Right ventricle myocardium inferior (tissue), 1 donor: ENCODE measurements at places on chromosomes 6 and 20.

- no peak for DNase-seq
Observed at GRCh38 chr20:56454754-56455153, 13.7 kb upstream of the RTF2 start.

- DNase-seq: peak; percentile 79
Observed at GRCh38 chr20:63351811-63352591, 9.1 kb downstream of the CHRNA4 start.

DNA sequence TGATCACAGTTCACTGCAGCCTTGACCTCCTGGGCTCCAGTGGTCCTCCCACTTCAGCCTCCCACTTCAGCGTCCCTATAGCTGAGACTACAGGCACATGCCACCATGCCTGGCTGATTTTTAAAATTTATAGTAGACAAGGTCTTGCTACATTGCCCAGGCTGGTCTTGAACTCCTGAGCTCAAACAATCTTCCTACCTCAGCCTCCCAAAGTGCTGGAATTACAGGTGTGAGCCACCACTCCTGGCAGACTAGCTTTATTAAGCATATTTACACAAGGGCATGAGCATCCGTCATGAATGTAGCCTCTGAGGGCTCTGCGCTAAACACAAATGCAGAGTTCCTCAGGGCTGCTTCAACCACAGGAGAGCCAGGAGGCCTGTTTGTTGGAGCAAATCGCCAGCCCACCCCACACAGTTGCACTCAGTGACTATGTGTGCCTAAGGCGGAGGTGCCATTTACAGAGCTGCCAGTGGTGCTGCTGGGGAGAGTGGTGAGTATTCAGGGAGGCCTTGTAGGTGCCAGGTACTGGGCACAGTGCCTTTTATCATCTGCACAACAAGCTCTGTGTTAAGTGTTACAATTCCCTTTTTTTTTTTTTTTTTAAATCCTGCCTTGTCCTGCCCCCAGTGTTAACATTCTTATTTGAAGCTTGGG lies 78.2 kb downstream of the PSMG4 start:
- DNase-seq: no peak

DNA sequence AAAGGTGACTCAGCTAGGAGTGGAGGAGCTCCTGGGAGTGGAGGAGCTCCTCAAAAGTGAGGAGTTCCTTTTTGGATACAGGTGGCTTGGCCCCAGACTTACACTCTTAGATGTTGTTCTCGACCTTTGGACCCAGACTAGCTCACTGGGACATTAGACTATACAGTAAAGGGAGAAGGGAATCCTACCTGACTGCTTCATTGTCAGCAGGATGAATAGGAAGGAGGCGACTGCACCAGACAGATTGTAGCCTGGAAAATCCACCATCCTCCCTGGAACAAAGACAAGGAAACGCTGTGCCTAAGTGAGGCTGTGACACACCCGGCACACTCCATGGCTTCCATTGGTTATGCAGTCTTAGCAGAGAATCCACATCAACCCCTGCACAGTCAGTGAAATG lies at the start of gene BTNL2:
Gene BTNL2 (minus strand): TSS at position 325 of the 400 bp plus-strand sequence. CDS start 58 bp downstream, at position 267.
- DNase-seq: no peak

DNA sequence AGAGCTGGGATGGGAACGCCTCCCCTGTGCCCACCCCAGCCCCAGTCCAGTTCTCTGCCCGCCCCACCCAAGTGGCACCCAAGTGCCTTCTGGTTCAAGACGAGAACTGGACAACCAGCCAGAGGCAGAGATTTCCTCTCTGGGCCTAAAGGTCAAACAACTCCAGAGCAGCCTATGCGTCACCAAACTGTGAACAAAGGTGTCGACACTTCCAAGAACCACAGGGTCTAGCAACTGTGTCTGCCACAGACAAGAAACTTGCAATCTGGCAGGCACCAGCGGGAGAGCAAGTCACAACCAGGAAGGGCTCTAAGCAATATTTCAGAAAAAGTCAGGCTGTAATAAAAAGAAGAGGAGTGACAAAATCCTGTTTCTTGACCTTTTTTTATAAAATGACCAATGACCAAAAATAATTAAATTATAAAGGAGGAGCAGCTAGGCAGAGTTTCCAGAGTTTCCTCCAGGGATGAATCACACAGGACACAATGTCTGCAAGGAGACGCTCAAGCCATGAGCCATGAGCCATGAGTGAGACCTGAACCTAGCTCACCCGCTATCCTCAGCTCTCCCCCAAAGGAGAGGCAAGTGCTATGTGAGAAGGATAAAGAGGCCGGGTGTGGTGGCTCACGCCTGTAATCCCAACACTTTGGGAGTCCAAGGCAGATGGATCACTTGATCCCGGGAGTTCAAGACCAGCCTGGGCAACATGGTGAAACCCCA lies 11.1 kb downstream of the EDEM2 start:
- no peak for DNase-seq

GRCh38 chr6:87921034-87921433 lies 126.6 kb upstream of the SPACA1 start:
- DNase-seq: no peak

GRCh38 chr20:62832951-62833391 lies 16.1 kb downstream of the COL9A3 start:
- DNase-seq: peak; percentile 72

DNA sequence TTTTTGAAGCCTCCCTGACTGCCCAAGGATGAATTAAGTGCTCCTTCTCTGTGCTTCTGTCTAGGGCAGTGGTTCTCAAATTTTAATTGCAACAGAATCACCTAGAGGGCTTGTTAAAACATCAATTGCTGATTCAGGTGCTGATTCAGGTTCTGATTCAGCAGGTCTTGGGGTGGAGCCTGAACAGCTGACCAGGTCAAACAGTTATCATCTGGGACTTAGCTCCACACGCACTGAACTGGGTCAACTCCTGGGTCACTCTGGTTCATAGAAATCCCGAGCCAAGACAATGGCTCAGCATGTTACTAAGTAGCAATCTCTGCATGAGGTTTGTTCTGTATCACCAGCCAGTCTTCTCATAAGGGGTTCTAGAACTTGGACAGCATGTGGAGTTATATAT lies 192.3 kb downstream of the GJA1 start:
- DNase-seq: no peak

DNA sequence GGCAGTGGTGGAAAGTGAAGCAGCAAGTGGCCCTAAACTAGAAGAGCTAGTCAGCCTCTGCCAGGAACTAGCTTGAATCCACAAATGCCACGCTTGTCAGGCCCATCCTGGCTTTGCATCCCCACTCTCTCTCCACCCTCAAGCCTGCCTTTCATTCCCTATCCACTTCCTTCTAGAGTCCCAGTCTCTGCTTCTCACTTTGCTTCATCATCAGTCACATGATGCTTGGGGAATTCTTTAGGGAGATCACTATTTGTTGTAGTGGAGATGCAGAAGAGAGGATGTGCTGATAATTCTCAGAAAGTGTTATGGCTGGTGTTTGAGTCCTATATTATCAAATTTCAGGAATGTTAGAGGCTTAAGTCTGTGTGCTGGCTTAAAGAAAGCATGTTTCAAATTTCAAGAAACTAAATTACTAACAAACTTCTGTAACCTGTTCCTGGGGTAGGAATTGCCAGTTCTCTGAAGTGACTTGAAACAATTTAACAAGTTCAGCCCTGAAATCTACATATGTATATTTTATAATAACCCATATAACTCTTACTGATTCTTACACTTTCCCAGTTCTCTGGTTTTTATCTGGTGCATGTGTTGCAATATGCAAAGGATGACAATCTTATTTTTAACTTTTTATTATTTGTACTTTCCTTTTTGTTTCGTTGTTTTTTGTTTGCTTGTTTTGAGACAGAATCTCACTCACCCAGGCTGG lies 7.5 kb downstream of the TRIM39 start:
- DNase-seq: no peak
